ENCODE measurements at places on chromosomes 7 and 10. TPM values are rescaled to one million over a fixed set of nuclear protein-coding genes. Genes with fewer than 3 reads are reported as not detected.

CPA4 gene
- not detected for total RNA-seq

- no peak for DNase-seq
Measured at GRCh38 chr7:142298009-142298408, 40.2 kb upstream of the PRSS58 start.

LRIT1 gene
- total RNA-seq = not detected

TAS2R5 gene
- 2.6 TPM for total RNA-seq

- no peak for DNase-seq
Measured at GRCh38 chr10:87092861-87093631, 1.6 kb downstream of the GLUD1 start.

GRCh38 chr10:98331885-98332284, 63.9 kb upstream of the LOXL4 start:
- DNase-seq = no peak

DNA sequence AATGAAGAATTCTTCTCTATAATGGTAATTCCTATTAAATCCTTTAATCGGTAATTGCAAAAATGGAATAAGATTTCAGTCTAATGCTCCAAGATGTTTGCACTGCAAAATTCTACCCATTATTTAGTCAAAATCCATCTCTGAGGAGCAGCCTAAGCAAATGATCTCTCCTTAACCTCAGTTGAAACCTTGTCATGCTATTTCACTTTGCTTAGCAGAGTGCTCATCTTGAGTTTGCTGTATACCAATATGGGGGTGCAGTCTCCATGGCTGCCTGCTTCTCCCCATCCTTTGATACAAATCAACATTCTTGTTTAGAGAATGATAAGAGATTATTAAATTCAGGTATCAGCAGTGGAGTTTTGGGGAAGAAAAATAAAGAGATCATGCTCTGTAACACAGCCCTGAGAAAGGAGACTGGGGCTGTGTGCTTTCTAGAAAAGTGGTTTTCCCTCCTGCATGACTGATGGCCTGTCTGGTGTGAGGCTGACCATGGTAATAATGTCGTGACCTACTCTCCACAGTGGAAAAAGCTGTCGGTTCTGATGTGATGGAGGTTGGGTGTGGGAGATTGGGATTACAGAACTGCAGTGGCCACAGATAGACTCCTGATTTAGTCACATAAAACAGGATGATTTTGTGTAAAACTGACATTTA, 982.1 kb downstream of the NRG3 start:
- no peak for DNase-seq

- no peak for DNase-seq
Measured at GRCh38 chr10:50232261-50232639, 19.1 kb downstream of the ASAH2 start.

- no peak for DNase-seq
Measured at GRCh38 chr7:2776401-2776800, 67.7 kb downstream of the GNA12 start.

TMEM184A gene
- total RNA-seq = not detected

AGR3 gene
- total RNA-seq = not detected

- no peak for DNase-seq
Measured at GRCh38 chr10:20515654-20516053, 381.5 kb downstream of the NEBL start.
